LoVo (cell line): ENCODE measurements at places on chromosomes 2 and 18.

DNA sequence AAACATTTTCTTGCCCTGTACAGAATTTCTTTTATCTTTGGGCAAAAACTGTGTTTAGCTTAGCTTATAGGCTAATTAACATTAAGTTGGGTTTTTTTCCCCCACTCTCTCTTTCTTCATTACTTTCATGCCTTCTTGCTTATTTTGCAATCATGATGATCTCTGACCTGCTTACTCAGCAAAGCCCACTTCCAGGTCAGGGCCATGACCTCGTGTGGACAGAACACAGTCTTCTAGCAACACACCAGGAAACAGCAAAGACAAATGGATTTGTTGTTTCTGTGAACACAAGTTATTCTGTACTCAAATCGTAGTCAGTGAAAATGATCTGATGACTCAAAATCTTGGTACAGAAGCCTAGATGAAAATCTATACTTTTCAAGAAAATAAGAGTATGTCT is 60.7 kb downstream of the SPATS2L start:
- no peak for DNase-seq

- DNase-seq, result no peak
These were observed 361.3 kb downstream of the SS18 start for GRCh38 chr18:25729072-25729471.

DNA sequence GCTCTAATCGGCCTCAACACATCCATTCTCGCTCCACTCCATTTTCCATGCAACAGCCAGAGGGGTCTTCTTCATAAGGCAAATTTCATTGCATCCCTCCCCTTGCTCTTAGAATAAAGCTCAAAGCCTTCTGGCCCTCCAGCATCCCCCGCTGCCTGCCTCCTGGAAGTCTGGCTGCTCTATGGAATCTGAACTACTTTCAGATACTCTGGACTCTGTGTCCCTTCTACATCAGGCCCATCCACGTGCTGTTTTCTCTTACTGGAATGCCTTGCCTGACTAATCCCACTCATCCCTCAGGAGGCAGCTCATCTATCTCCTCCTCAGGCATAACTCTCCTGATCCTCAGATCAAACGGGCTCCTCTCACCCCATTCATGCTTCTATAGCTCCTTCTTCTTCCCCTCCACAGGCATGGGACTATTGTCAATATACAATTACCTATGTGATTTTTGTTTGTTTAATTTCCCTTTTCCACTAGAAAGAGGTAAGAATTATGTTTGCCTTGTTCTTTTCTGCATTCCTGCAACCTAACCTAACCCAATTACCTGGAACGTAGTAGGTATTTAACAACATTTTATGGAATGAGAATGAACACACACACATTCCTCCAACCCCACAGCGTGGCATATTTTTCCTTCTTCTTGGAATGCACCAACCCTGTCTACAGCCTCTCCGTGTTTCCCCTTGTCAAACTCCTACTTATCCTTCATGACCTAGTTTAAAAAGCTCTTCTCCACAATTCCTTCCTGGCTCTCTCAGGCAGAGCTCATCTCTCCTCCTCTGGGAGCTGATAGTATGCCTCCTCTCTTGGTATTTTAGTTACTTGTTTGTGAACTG is 49.5 kb downstream of the LBH start:
- DNase-seq, result no peak

DNA sequence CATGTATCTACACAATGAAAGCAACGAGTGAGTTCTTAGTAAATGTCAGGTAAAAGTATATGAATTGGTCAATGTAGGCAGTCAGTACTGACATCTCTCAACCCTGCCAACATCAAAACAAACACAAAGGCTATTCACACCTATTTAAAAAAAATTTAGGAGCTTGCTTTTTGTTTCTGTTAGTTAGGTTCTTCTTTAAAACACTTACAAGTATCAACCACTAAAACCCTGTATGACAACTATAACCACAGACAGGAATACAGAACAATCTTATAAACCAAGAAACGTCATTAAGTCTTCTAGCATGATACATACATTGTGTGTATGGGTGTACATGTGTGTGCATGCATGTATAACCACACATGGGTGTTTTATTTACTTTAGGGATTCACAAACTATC is 131.0 kb downstream of the TCF4 start:
- DNase-seq, result no peak

GRCh38 chr2:184555352-184555751 is 43.0 kb upstream of the ZNF804A start:
- DNase-seq, result no peak

GRCh38 chr2:20448246-20448976 is 1.5 kb downstream of the RHOB start:
- DNase-seq, result no peak
